ENCODE measurements at places on chromosomes 7 and 10. TPM values are rescaled to one million over a fixed set of nuclear protein-coding genes. Genes with fewer than 3 reads are reported as not detected.

GRCh38 chr10:66882271-66882670 is 43.6 kb upstream of the LRRTM3 start:
- DNase-seq, result no peak

The CEP55 gene
- 87.9 TPM for total RNA-seq

DNA sequence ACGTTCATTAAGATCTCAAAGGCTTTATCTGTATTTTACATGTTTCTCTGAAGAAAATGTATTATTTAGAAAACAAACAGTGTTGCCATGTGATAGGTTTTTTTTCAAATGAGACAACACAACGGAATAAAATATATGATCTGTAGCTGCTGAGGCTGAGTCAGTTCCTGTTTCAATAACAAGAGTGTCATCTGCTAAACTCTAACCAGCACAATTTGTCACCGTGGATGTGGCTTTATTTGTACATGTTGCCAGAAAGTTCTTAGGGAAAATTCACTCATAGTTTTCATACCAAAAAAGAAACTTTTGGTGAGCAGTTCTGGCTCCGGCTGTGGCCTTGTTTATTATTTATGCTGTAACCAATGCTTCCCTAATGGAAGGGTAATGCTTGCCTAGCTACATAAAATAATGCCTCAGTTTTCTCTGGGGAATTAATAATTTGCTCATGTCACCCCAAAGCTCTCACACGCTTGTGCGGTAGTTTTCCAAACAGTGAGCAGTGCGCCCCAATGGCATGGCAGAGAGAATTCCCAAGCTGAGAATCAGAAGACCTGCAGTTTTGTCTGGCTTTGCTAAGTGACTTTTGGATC is 20.3 kb upstream of the KLF6 start:
- DNase-seq, result peak; percentile 91

The IL2RA gene
- total RNA-seq, result not detected

- DNase-seq, result peak; percentile 45
Measured at GRCh38 chr7:158782761-158783401, 46.4 kb downstream of the ESYT2 start.

DNA sequence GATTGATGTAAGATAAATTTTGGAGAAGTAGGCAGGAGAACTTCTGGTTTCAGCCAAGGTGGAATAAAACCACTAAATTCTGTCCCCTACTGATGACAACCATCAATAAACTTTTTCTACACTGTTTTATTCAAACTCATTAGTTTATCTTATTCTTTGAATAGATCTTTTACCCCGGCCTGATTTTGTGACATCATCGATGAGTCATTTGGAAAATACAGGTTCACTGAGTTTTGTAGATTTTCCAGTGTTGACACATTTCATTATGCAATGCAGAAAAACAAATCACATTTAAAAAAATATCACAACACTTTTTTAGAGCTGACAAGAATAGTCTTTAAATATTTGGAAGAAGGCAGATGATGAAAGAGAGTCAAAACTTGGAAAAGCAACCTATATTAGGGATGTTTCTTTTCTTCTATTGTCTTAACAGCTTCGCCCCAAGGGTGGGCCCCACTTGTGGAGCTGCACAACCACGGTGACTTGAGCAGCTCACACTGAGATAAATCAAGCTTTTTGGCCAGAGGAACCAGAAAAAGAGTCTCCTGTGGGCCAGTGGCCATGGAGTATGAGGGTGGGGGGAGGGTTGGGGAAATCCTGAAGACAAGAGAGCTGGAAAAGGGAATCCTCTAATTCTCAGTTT is 112.8 kb downstream of the PTEN start:
- DNase-seq, result peak; percentile 22

GRCh38 chr7:7816816-7817536 is 98.6 kb upstream of the RPA3 start:
- DNase-seq, result no peak

The VWDE gene
- total RNA-seq, result 4.4 TPM

DNA sequence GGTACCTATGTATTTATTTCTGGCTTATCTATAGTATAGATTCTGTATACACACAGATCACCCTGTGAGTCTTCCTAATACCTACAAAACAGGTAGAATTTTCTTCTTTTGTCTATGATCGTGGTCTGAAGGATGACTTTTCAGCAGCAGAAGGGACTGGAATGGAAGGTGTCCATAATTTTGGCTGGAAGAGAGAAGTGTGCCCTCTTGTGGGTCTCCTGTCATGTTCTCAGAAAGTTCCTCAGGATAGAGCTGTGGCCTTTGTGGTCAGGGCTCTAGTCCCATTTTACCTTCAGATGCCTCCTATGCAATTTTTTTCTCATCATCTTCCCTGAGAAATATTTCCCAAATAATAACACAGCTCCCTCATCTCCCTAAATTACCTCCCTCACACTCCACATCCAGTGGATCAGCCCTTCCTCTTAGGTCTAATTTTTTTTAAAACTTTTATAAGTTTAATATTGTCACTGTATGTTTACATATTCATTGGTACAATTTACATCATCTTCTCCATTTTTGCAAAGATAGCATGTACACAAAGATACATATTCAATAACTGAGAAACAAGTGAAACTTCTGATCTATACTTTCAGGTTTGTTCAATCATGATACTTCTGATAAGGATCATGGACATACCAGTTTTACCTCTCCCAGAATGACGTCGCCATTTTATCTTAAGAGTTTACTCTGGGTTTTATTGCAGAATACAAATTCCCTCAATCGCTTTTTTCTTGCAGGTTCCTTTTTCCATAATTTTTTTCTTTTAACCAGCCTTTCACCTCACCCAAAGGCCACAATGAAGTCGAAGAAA is 112.7 kb downstream of the REEP3 start:
- peak; percentile 65 for DNase-seq

The ZNF438 gene
- 2.5 TPM for total RNA-seq

- DNase-seq, result no peak
Measured at GRCh38 chr7:158327571-158328180, 259.9 kb downstream of the PTPRN2 start.

DNA sequence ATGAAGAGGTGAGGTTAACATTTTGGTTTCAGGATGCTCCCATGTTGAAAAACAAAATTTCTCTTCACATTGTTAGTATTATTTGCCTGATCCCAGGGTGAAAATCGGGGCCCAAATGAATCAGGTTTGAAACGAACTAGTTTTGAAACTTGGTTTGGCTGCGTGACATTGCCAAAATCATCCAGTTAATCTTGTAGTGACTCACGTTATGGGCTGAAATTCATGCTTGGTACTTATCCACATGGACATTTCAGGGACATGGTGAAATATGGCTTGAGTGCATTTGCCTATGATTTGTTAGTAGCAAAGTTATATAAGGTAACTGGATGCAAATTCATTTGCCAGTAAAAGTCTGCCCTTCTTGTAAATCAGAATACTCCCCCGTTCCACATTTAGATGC is 97.3 kb downstream of the CFAP58 start:
- peak; percentile 71 for DNase-seq

GRCh38 chr10:52682766-52683165 is 89.8 kb downstream of the MBL2 start:
- peak; percentile 38 for DNase-seq

The DLX6 gene
- 0.22 TPM for total RNA-seq

DNA sequence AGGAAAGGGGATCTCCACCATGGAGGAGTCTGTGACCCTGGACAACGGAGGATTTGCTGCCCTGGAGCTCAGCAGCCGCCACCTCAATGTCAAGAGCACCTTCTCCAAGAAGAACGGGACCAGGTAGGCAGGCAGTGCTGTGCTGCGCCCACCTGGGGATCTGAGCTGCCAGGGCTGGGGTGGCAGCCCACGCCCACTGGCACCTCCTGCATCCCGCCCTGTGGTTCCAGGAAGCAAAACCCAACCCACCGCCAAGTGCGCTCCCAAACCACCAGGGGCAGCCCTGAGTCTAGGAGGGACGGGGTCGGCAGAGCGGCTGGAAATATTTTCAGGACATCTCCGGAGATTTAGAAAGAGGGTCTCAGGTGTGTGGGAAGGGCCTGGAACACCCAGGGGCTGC is 440.3 kb upstream of the FOXK1 start:
- no peak for DNase-seq

DNA sequence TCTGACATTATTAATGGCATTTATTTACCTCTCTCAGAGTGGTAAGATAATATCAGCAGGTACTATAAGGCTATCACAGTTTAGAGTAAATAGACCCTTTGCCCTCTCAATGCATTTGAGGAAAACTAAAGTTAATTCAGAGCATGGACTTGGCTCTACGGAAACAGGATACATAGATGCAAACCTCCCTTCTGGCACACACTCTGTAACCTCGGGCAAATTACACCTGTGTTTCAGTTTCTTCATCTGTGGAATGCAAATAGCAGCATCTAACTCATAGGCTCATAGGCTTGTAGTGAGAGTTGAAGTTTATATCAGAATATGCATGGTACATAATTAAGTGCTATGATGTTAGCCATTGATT is 5.6 kb downstream of the RAPGEF5 start:
- no peak for DNase-seq

The C10orf105 gene
- not detected for total RNA-seq

The USP6NL gene
- 4.2 TPM for total RNA-seq

The ACTL6B gene
- total RNA-seq, result not detected

- DNase-seq, result no peak
Measured at GRCh38 chr10:118513174-118513573, 82.3 kb downstream of the PRLHR start.

The MMD2 gene
- not detected for total RNA-seq

- no peak for DNase-seq
Measured at GRCh38 chr10:27646194-27646593, 99.4 kb downstream of the MKX start.

- DNase-seq, result no peak
Measured at GRCh38 chr7:12866207-12866606, 178.8 kb downstream of the ARL4A start.

- DNase-seq, result no peak
Measured at GRCh38 chr7:94042381-94042780, 38.2 kb upstream of the BET1 start.

- DNase-seq, result no peak
Measured at GRCh38 chr7:10790910-10791309, 182.8 kb upstream of the PHF14 start.

DNA sequence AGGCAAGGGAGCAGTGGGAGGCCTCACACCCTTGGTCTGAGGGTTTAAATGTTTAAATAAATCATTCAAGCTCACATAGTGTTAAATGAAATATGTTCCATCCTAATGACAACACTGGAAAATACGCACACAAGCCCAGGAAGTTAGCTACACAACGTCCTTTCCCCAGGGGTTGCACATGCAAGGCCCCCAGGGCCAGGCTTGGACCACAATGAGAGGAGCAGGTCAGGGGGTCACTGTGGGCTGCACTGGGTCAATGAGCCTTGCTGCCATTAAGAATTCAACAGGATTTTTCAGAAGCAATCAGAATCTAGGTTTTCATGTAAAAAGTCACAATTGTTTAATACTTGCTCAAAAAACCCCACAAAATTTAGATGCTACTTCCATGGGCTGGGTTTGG is 64.9 kb upstream of the ADCY1 start:
- no peak for DNase-seq

The ANKRD61 gene
- 1.2 TPM for total RNA-seq

- no peak for DNase-seq
Measured at GRCh38 chr7:3425087-3425486, 124.0 kb downstream of the SDK1 start.

GRCh38 chr10:96651998-96652431 is 65.2 kb upstream of the TM9SF3 start:
- no peak for DNase-seq

DNA sequence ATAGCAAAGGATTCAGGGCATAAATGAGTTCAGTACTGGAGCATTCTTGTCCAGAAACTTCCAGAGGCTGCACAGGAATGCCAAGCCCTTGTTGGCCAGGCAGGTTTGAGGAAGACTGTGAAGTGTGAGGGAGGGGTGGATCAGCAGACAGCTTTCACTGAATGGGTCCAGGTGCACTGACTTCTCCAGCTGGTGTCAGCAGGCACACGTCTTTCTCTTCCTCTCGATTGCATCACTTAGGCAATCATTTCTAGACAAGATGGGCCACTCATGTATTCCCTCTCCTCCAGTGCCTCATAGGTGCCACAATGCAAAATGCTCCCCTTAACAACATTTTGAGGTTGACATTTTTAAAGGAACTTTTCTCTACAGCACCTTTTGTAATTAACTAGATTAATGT is 15.6 kb upstream of the PLEKHS1 start:
- DNase-seq, result peak; percentile 35

DNA sequence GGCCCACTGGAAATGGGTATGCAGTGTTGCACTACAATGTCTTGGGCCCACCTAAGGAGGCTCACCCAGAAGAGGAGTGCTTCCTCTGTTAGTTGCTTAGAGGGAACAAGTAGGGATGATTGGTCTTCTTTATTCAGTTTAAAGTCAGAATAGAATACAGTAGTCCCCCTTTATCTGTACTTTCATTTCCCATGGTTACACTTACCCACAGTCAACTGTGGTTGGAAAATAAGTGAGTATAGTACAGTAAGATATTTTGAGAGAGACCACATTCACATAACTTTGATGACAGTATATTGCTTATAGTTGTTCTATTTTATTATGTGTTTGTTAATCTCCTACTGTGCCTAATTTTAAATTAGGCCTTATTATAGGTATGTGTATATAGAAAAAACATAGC is 151.4 kb downstream of the COL28A1 start:
- no peak for DNase-seq

DNA sequence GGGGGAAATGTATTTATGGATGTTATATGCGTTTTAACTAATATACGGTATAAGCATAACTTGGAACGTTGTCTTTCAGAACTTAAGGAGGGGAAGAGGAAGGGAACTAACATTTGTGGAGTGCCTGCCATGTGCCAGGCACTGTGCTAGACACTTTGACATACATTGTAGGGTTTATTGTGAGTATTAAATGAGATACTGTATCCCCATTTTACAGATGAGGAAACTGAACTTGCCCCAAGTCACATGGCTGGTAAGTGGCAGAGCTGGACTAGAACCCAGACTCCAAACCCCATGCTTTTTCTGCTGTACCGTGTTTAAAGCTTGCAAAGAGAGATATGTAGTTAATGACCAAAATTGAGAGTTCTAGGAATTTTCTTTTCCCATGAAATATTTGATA is 74.6 kb downstream of the CREM start:
- no peak for DNase-seq

The C7orf25 gene
- 8.2 TPM for total RNA-seq

The AKR1C8 gene
- total RNA-seq, result not detected

The ABCB4 gene
- total RNA-seq, result 4.6 TPM

DNA sequence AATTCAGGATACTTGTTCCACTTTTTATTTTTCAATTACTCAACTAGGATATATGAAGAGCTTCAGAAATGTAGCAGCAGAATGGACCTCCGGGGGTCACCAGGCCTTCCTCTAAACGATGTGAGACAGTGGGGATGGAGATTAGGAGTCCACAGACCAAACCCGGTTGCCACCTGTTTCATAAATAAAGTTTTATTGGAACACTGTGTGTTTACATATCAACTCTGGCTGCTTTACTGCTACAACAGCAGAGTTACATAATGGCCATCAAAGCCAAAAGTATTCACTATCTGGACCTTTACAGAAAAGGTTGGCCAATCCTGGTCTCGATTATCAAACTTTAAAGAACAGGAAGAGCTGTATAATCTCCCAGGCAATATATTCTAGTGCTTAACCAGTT is 30.8 kb downstream of the RAPGEF5 start:
- DNase-seq, result no peak

- DNase-seq, result no peak
Measured at GRCh38 chr7:112255388-112255720, 48.9 kb downstream of the ZNF277 start.

Measured in M059J (cell line).